ENCODE measurements at places on chromosomes 11 and 22.
A peak's percentile ranks its signal among the peaks of the same experiment; 100 is the strongest.

GRCh38 chr11:93410441-93410840 lies 79.9 kb downstream of the DEUP1 start:
- DNase-seq: no peak

- DNase-seq: no peak
Observed at GRCh38 chr11:100734743-100735527, 47.8 kb downstream of the ARHGAP42 start.

DNA sequence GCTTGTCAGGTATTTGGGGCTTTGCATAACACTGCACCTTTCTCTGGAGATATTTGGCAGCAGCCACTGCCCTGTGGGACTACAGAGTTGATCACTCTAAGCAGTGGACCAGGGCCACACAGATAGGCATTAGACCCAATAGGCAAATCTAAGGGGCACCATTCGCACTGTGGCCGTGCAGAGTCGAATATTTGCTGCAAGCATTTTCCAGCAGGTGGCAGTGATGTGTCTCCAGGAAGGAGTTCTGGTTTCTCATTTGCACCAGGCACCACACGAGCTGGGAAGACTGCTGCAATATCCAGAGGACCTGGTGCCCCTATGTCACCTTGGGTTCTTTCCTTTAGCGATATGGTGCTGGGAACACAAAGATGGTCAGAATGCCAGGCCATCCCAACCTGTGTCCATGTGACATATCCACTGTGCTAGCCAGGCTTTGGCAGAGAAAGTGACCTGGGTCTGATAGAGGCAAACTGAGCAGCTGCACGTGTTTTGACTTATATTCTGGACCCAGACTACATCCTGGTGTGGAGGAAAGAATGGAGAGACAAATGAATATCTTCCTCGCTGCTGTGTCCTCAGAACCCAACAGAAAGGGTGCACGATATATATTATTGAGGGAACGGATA lies 318.7 kb downstream of the BUD13 start:
- DNase-seq: no peak

DNA sequence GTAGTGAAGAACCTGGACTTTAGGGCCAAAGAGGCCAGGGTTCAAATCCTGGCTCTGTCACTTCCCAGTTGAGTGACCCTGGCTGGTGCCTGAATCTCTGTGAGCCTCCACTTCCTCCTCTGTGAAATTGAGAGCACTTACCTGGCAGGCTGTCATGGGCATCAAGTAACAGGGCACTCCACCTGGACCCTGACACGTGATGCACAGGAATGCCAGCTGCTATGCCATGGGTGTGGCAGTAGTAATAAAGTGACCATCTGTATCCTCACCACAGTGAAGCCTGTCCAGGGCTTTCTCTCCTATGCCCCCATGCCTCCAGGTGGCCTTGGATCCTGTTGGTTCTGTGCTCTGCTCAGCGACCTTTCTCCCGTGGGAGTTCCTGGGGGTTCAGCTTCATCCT lies 29.8 kb upstream of the PPP6R3 start:
- no peak for DNase-seq

DNA sequence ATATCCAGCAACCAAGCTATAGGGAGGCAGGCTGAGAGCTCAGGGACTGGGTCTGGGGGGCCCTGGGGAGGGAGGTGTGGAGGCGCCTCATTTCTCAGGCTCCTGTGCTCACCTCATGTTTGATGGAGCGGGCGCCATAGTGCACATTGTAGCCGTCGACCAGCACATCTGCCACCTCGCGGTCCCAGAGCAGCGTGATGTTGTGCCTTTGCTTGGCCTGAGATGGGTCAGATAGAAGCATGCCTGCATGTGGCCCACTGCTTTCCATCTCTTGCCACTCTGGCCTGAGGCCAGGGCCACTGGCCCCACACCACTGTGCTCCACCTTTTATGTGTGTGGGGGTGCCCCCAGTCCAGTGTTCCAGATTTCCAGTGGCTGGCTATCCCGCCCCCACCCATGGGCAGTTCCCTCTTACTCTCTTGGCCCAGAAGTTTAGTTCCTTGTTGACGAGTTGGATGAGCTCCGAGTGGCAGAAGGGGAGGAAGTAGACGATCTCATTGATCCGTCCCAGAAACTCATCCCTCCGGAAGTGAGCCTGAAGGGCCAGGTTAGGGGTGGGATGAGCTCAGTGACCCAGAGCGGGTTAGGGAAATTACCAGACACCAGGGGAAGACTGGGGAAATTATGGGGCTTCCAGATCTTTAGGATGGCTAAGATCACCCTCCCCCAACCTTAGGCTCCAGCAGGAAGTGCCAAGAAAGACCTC lies 50.1 kb upstream of the PHOX2A start:
- no peak for DNase-seq

DNA sequence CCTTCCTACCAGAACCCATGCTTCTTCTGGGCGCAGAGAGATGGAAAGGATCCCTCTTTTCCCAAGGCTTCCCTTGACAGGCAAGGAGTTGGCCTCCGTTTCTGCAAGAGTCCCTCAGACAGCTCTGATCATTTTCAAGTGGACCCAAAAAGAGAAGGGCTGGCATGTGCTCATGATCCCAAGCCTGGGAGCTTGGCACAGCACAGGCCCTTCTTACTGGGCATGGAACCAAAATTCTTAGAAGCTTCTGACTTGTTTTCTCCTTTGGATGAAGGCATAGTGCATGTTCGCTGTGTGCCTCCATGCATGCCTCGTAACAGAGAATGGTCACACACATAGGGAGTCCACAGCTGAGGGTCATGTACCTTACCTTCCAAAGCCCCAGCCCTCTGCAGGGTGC lies 449.6 kb downstream of the MIAT start:
- no peak for DNase-seq

GRCh38 chr22:21726650-21727049 lies 8.9 kb downstream of the YPEL1 start:
- DNase-seq: no peak

DNA sequence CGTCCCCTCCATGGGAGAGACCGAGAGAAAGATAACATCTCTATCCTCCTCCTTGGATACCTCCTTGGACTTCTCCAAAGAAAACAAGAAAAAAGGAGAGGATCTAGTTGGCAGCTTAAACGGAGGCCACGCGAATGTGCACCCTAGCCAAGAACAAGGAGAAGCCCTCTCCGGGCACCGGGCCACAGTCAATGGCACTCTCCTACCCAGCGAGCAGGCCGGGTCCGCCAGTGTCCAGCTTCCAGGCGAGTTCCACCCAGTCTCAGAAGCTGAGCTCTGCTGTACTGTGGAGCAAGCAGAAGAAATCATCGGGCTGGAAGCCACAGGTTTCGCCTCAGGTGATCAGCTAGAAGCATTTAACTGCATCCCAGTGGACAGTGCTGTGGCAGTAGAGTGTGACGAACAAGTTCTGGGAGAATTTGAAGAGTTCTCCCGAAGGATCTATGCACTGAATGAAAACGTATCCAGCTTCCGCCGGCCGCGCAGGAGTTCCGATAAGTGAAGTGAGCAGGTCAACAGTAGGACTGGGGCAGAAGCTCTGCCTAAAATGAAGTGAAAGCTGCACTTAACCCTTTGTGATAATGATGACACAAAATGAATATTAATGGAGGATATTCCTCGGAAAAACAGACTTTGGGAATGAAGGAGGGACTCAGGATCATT lies 65.3 kb downstream of the WNT11 start:
- DNase-seq: no peak

- peak; percentile 15 for DNase-seq
Observed at GRCh38 chr11:69674267-69674885, 777 bp downstream of the LTO1 start.

DNA sequence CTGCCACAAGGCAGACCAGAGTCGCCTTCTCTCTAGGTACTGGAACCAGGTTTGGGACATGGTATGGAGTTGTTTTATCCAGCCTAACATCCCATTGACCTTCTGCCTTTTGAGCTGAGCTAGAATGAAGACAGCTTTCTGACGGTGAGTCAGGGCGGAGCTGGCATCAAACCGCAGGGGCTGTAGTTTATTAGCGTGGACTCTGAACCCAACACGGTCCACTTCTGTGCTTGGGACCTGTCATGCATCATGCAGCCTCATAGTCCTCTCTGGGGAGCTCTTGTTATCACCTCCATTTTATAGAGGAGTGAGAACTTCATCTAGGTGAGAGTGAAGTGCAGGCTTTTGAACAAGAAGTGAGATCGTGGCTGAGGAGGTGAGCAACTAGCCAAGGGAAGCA lies 8.3 kb downstream of the GAL3ST1 start:
- DNase-seq: no peak

DNA sequence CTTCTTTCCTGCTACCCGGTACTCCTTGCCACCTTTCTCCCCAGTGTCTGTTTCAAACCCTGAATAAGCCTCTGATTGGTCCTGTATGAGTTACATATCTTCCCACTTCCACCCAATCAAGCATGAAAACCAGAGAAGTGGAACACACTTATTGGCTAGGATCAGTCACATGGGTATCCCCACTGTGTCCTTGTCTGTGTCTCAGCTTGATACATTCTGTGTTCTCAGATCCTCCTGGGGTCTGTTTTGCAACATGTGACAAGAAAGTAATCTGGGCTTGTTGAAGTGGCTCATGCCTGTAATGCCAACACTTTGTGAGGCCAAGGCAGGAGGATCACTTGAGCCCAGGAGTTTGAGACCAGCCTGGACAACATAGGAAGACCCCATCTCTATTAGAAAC lies 23.9 kb downstream of the MCHR1 start:
- no peak for DNase-seq

DNA sequence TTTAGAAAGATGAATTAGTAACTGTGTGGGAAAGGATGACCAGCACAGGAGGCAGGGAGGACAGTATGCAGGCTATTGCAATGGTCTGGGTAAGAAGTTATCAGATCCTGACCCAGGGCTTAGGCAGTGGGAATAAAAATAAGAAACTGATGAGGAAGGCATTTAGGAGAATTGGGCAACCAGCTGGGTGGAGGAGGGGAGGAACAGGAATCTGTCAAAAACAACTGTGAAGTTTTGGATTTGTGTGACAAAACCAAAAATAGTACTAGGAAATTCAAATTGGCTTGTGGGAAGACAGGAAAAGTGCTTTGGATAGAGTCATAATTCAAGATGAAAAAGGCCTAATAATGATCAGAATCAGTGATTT lies 27.9 kb downstream of the MMP13 start:
- DNase-seq: no peak

DNA sequence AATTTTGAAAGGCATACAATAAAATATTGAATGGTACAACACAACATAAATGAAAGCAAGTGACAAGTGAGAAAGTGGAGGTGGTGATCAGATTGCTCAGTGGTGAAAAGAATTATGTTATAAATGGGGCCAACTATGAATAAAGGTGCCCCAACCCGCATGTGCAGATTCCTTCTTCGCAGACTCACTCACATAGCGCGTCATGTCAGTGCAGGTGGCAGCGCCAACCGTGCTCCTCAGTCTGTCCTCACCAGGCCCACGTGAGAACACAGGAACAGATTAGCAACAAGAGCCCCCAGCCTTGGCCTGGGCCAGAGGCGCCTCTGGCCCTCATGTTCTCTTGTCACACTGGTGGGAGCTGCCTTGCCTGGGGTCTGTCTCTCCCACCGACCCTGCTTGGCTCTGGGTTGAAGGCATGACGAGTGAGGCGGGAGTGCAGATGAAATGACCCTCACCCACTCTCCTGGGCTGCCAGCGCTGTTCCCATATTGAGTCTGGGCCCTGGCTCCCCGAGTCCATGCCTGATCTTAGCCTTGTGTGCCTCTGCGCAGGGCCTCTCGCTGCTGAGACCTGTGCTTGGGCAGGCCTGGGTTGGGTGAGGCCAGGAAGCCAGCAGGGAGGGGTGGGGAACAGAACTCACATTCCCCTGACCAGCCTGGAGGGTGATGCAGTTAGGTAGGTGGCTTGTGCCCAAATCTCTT lies 6.4 kb downstream of the ATG16L2 start:
- no peak for DNase-seq

GRCh38 chr11:87974797-87975196 lies 200.4 kb downstream of the RAB38 start:
- no peak for DNase-seq
